ENCODE measurements at places on chromosomes 12 and 14.

DNA sequence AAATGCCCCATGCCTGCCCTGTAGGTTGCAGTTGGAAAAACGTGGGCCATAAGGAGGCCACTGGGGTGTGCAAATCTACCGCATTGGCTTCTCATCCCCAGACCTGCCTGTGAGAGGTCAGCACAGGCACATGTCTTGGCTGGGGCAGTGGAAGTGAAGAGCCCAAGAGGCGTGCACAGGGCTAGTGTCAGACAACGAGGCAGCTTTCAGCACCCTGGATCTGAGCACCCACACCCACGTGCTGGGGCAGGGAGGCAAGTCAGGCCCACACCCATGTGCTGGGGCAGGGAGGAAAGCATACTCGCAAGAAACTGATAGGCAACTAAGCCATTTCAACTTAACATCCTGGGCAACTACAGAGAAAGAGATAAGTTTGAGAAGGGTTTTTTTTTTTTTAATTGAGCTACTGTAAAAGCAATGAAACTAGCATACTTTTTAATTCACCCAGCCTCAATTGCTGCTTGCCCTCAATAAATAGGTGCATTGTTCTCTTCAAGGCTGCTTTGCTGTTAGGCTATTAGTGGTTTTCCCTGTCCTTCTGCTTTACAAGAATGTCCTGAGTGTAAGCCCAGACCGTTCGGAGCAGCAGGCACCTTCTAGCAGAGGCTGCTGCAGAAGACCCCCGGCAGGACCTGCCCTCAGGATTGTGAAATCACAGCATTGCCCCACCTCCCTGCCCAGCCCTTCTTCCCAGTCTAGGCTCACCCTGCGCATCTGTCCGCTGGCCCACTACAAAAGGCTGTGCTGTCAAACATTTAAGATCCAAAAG, 355.3 kb upstream of the FKBP4 start:
- DNase-seq: no peak

GRCh38 chr12:14979468-14979867, 6.6 kb downstream of the PDE6H start:
- DNase-seq: no peak

- DNase-seq: no peak
These were observed 4.8 kb downstream of the TMTC2 start for GRCh38 chr12:82691513-82691912.

DNA sequence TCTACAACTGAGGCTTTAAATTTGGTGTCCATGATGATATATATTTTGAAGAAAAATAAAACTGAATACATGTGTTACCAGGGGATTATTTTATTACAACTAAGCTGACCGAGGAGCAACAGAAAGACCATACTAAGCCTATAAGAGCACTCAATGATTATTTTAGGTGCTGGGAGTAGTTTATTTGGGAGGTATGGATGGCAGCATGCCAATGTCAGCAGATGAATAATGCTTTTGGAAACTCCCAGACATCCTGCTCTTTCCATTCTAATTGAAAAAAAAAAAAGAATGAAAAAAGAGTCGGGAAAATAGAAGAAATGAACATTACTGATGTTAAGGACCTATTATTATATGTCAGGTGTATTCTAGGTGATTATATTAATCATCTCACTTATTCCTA, 441.2 kb downstream of the BTG1 start:
- DNase-seq: peak; percentile 82

DNA sequence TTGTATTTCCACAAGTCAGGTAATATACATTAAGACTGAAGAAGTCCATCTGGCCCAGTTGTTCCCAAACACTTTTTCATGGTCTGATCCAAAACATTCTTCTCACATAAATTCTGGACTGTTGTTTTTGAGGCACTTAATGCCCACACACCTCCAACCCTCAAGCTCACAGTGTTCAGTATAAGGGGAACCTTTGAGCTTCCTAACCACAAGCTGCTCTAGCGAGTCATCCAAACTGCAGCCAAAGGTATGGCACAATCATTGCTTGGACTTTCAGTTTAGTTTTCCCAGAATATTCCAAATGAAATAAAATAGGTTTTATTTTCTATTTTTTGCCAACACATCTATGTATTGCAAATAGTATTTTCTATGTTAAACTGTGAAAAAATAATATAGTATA, 103.0 kb downstream of the PUS7L start:
- no peak for DNase-seq

- DNase-seq: no peak
These were observed 204.6 kb downstream of the ETV6 start for GRCh38 chr12:11854011-11854499.

GRCh38 chr14:73741876-73742519, 27.8 kb upstream of the PNMA1 start:
- DNase-seq: no peak

DNA sequence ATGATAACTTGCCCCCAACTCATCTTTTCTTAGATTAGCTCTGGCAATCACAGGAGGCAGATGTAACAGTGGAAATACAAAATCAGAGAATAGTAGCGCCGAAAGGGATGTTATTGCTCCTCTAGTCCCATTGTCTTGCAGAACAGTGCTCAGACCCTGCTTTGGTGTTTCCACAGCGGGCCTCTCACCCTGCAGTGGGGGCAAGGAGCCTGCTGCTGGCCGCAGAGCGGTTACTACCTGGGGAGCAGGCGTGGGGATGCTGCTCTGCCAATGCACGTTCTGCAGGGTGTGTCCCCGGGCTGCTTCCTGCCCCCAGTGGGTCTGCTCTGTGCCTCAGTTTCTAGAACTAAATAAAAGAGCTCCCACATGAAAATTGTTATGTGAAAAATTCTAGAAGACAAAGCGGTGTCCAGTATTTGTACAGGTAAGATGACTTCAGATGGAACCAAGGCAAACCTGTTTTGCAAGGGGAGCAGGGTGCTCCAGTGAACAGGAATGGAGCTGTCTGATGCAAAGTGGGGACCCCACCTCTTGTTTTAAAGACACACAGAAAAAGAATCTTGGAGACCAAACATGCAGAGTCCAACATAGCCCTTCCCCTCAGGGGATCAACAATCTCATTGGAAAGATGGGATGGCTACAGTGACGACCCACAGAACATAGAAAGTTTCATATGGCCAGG, 35.5 kb downstream of the LRRC74A start:
- DNase-seq: no peak

DNA sequence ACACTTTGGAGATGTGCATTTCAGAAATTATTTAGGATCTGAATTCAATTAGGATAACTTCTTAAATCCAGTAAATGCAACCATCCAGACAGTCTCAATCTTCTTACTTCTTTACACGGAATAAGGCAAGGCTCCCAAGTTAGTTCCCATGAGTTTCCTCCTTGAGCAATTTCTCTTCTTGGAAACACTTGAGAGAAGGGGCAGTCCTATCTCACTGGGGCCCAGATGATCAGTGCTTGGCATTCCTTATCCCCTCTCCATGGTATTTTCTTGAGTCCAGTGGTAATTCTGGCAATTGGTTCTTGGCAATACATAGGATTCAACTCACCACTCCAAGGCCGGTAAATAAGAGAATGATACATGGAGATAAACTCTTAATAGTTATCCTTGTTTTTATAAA, 87.1 kb upstream of the PTHLH start:
- no peak for DNase-seq

GRCh38 chr14:100889641-100890040, 13.9 kb downstream of the RTL1 start:
- no peak for DNase-seq

GRCh38 chr12:113098441-113099028, 37.0 kb downstream of the RASAL1 start:
- DNase-seq: peak; percentile 83

DNA sequence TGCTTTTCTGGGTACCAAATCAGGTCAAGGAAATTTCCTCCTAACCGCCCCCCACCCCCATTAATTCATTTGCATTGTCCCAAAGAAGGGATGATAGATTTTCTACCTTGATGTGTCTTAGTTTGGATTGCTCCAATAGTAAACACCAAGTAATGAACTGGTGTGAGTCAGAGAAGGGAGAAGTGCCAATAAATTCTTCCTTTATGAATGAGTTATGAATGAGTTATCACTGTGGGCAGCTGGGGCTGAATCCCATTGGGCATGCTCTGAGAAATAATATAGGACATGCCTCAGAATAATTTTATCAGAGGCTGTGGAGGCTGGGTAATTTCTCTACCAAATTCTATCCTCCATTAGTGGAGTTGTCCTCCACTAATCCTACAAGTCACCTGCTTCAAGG, 277.9 kb upstream of the FLRT2 start:
- no peak for DNase-seq

DNA sequence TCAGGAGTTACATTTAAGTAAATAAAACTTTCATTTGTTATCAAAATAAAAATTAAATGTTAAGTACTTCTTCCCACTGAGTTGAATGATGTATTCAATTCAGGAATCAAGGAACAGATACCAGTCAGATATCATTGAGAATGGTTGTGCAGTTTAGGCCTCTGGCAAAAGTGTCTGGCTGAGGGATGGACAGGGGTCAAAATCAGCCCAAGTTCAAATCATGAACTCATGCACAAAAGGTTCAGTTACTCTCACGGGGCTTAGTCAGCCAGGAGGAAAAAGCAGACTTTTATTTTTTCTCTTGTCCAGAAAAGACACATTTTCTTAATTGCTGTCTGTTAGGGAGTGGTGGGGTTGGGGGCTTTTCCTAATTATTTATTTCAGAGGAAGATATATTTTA, 166.3 kb downstream of the RASSF9 start:
- no peak for DNase-seq

DNA sequence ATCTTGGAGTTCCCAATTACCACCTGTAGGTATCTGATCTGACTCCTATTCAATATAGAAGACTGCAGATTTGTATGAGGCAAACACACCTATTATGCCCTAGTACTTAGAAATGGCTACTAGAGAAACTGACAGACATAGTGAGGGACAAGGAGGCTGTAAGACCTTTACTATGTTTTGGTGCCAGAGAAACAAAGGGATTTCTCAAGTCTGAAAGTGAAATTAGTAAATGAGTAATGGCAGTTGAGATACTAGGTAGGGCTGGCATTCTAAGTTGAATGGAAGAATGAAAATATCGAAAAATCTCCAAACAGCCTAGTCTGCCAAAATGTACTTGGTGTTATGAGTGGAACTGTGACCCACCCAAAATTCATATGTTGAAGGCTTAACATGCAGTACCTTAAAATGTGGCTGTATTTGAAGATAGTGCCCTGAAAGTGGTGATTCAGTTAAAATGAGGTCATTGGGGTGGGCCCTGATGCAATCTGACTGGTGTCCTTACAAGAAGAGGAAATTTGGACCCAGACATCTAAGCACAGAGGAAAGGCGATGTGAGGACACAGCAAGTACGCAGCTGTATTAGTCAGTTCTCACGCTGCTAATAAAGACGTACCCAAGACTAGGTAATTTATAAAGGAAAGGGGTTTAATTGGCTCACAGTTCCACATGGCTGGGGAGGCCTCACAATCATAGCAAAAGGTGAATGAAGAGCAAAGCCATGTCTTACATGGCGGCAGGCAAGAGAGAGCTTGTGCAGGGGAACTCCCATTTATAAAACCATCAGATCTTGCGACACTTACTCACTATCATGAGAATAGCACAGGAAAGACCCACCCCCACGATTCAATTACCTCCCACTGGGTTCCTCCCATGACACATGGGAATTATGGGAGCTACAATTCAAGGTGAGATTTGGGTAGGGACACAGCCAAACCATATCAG, 127.0 kb downstream of the APAF1 start:
- DNase-seq: no peak

DNA sequence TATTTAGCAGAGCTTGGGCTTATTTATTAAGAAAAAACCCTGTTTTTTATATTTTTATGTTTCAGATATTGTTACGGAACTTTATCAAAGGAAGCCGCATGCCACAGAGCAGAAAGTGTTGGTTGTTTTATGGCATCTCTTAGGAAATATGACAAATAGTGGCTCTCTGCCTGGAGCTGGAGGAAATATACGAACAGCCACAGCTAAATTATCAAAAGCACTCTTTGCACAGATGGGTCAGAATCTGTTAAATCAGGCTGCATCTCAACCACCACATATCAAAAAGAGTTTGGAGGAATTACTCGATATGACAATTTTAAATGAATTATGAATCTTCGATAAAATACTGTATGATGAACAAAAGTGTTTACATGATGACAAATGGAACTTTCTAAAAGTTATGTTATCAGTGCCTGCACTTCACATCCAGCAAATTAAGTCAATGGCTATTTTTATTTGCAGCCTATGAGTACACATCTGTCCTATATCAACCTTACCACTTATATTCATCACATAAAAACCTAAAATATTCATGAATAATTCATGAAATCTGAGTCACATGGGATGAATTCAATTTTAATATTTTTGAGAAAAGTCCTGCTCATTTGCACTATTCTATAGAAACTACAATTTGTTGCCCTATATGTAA, 10.6 kb upstream of the PRPF39 start:
- no peak for DNase-seq

DNA sequence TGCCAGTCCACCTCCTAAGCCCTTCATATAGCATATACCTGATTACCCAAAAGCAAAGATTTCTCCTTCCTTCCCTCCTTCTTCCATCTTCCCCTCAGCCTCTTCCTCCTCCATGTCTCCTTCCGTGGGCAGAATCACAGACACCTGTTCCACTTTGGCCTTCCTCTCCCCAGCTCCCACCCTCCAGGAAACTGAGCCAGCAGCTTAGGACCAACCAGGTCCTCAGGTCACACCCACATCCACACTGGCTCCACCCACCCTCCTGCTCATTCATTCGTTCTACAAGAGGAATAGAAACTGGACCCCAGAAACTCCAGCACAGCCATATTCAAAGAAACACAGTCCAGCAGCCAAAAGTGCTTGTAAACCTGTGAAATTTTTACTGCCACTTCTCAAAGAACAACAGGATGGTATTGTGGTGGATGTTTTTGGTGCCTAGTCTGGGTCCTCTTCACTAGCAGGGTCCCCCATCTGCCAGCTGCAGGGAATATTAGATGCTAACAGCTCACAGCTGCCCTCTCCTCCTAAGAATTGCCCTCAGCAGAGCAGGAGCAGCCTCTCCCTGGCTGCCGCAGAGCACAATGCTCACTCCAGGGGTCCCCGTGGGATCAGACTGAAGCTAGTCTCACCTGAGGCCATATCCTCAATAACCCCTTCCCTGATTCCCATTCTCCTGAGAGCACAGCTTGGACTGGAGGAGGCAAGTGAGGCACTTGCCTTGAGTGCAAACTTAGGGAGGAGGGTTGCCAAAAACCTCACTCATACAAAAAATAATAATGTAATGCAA, 18.4 kb downstream of the CMKLR1 start:
- no peak for DNase-seq

- peak; percentile 24 for DNase-seq
These were observed 30.9 kb downstream of the SLC2A3 start for GRCh38 chr12:7905071-7905470.

- no peak for DNase-seq
These were observed 68.7 kb downstream of the EID3 start for GRCh38 chr12:104372061-104372720.

All from NCI-H1105 (cell line).